ENCODE measurements at places on chromosomes 2 and 18. TPM values are rescaled to one million over a fixed set of nuclear protein-coding genes. Genes with fewer than 3 reads are reported as not detected.

DNA sequence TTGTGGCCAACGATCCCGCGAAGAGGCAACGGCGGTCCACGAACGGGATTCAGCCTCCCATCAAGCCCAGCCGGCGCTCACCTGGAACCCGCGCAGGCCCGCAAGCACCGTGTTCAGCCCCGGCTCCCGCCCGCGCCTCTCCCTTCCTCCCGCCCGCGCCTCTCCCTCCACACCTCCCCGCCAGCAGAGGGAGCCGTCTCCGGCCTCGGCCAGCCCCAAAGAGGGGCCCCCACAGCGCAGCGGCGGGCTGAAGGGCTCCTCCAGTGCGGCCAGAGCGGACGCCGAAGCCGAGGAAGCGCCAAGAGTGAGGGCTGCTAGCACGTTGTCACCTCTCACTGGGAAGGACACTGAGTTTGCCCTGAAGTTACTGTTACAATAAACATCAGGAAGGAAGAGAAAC, 55.3 kb upstream of the LAPTM4A start:
- DNase-seq = no peak

- peak; percentile 40 for DNase-seq
These were observed 54.8 kb downstream of the ZNF407 start for GRCh38 chr18:74652392-74652988.

The NFE2L2 gene
- 66.0 TPM for total RNA-seq

DNA sequence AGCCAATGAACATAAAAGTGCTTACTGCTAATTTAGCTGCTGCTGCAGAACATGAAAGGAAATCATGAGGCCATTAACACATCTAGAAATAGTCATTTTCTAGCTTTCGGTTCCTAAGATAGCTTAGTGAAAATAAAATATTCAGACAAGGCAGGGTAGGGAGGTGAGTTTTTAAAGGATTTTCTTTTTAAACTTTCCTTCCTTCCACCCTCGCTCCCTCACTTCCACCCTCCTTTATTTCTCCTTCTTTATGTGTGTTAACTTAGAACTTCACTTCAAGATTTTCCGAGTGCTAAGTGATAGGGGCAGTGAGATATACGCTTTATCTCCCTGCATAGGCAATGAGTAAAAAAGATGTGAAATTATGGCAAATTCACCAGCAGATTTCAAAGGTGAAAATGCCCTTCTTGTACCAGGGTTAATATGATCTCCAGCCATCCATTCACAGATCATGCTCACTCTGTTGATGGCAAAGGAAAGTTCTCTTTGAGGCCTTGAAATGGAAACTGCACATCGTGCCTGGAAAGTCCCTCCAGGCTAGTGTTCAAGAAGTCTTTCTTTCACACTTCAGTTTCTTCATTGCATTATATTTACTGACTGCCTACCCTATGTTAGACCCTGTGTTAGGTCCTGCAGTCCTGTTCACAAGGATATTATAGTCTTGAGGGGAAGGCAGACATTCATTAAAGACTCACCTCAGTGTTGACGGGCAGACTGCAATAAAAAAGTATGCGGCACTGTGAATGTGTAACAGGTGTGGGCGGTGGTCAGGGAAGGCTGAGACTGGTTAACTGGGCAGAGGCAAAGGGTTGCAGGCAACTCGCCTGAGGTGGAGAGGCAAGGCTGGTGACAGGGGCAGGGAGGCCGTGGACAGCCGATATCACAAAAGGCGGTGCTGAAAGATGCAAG, 200.8 kb downstream of the PLCL1 start:
- no peak for DNase-seq

GRCh38 chr2:162636206-162636728, 202.3 kb downstream of the KCNH7 start:
- DNase-seq = peak; percentile 4

The CFAP65 gene
- total RNA-seq = not detected

GRCh38 chr2:18976168-18976961, 382.1 kb downstream of the OSR1 start:
- DNase-seq = peak; percentile 94

DNA sequence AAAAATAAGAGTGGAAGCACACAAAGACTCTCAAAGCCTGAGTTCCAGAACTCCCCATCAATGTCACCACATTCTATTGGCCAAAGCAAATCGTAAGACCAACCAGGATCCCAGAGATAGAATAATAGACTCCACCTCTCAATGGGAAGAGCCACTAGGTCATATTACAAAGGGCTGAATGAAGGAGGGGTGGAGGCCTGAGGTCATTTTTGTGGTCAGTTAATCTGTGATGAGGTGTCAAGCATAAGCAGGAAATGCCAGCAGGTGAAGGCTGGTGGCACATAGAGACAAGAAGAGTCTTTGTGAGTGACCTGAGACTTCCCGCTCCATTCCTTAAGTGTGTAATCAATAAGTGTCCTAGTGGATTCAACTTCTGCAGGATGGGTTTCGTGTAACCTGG, 144.3 kb downstream of the TFCP2L1 start:
- peak; percentile 2 for DNase-seq

The TUBA4B gene
- not detected for total RNA-seq

- no peak for DNase-seq
These were observed 2.2 kb downstream of the HOXD10 start for GRCh38 chr2:176118601-176119339.

- no peak for DNase-seq
These were observed 27.5 kb downstream of the PMAIP1 start for GRCh38 chr18:59927246-59927825.

The GKN1 gene
- total RNA-seq = not detected

DNA sequence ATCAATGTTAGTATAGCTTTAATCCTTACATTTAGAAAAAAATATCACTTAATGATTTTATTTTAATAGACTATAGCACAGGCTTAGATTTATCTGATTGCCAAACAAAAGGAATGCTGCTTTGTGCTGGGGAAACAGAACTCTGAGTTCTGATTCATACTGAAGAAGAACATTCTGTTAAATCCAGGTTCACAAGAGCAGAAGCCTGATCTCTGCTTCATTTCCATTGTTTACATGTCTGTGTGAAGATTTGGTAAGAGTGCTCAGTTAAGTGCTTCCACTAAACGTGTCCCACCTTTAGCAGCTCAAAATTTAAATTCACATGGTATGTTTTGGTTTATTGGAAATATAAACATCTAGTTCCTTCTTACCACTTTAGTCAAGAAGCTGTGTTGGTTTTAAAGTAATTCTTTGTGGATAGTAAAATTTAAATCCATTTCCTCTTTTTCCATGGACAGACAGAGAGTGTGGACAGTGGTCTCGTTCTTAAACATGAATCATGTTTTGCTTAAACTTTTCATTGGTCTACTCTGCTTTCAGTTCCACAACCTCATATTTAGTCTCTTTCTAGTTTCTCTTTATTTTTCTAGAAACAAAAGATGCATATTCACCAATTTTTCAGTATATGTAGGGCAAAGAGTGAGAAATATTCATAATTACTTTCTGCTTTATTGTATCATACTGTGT, 59.1 kb downstream of the NYAP2 start:
- DNase-seq = peak; percentile 58

DNA sequence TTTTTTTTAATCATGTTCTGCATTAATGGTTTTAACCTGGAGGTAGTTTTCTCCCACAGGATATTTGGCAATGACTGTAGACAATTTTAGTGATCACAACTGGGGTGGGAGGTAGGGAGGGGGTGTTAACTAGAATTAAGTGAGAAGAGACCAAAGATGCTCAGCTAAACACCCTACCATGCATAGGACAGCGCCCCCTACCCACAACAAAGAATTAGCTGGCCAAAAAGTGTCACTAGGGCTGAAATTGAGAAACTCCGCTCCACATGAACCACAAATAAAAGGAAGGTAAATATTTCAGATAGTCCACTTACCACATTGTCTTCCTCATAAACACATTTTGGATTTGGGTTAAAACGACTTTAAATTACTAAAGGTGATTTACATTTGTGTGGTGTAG, 942.6 kb downstream of the SUCLG1 start:
- DNase-seq = no peak

The KCNG3 gene
- total RNA-seq = 0.02 TPM

- DNase-seq = no peak
These were observed 131.7 kb downstream of the LYPD6B start for GRCh38 chr2:149170156-149170555.

The RTP5 gene
- total RNA-seq = not detected

The CFAP210 gene
- total RNA-seq = not detected

GRCh38 chr2:155301221-155301620, 602.7 kb downstream of the KCNJ3 start:
- no peak for DNase-seq

The ARHGAP25 gene
- total RNA-seq = 0.52 TPM

DNA sequence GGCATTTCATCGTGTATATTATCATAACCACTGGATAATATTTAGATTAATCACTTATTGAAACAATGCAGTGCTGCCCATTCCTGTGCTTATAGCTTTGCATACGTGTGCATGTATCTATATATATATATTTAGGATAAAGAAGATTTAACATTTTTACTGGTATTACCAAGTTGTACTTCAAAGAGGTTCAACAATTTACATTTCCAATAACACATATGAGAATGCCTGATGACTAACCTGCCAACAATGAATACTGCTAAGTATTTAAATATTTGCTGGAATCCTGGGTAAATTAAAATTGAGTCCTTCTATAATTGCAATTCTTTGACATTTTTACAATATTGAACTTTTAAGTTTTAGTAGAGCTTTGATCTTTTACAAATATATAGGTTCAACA, 111.4 kb downstream of the SLC39A10 start:
- DNase-seq = no peak
